ENCODE measurements at places on chromosomes 6 and 20.

DNA sequence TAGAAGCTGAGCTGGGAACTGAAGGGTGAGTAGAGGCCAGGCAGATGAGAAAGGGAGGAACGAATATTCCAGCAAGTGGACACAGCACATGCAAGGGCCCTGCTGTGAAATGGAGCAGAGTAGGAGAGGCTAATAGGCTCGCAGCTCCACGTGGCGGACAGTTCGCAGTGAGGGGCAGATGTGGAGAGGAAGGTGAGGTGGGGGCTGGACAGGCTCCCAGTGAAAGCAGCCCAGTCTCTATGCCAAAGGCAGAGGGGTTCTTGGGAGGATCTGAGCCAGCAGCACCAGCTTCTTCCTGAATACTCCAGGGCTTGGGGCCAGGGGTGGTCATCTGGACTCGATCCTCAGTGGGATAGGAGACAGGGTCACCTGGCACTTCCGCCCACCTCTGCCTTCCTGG is 81.0 kb downstream of the CEBPB start:
- no peak for DNase-seq
- peaks cover 13% of the 10 kb centered on the region for H3K4me1 ChIP-seq
- no peak overlapping the region for H3K4me3 ChIP-seq
- peaks cover 18% of the 10 kb centered on the region for H3K27me3 ChIP-seq
- no peaks in the 10 kb centered on the region for H3K36me3 ChIP-seq

GRCh38 chr6:108052706-108053105 is 21.8 kb downstream of the OSTM1 start:
- no peaks in the 10 kb centered on the region for H3K36me3 ChIP-seq
- no peak overlapping the region for H3K4me3 ChIP-seq
- no peaks in the 10 kb centered on the region for H3K27me3 ChIP-seq
- H3K27ac ChIP-seq, result no peak overlapping the region
- no peak for DNase-seq

DNA sequence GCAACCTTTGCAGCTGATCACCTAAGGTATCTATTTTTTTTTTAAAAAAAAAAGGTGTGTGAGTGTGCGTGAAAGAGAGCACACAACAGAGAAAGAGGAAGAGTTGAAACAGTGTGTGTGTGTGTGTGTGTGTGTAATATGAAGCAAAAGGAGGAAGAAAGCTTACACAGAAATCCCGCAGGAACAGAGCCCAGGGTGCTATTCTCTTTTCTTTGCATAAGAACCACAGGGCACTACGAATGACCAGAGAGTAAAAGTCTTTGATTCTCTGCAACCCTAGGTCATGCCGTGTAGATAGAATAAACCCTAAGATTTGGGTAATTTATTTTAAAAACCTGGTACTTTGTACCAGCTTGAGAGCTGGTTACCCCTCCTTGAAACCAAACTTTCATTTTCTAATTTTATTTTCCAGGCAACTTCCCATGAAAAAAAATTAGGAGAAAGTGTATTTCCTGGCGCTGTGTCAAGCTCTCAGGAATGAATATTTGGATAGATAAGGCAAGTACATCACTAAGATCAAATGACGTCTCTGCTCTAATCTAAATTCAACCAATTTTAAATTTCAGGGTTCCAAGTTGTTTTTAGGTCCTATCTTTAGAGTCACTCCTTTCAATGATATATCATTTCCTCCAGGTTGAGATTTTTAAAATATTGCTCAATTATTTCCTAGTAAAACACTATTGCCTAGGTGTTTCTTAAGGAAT is 47.9 kb upstream of the ID4 start:
- H3K36me3 ChIP-seq, result no peaks in the 10 kb centered on the region
- H3K4me1 ChIP-seq, result no peaks in the 10 kb centered on the region
- H3K4me3 ChIP-seq, result no peak overlapping the region
- DNase-seq, result no peak

DNA sequence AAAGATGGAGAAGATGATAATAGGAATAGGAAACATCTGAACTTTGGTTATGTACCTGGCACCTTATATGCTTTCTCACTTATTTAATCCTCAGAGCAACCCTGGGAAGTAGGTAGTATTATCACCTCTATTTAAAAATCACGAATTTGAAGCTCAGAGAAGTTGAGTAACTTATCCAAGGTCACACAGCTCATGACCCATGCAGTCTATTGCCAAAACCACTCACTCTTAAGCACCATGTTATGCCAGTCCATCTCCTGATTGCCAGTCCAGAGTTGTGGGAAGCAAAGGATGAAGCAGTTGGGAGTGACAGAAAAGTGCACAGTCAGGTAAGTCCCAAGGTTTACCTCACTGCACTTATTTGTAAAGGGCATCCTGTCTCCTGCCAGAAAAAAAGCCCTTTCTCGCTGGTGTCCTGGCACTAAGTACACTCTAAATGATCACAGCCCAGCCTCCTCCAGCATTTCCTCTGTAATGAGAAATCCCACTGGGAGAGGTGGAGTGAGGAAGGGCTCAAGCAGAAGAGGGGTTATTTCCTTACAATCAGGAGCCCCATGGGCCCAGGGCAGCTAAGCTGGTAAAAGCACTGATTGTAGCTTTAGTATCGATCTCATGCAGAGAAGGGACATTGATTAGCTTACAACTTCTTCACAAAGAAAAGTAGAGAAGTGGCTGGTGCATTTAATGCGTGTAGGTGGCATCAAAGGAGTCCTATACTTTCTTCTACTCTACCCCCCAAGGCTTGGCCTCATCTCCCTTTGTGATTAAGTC is 21.3 kb upstream of the SCGN start:
- peaks cover 29% of the 10 kb centered on the region for H3K27me3 ChIP-seq
- no peaks in the 10 kb centered on the region for H3K36me3 ChIP-seq
- H3K4me1 ChIP-seq, result no peaks in the 10 kb centered on the region
- H3K27ac ChIP-seq, result no peak overlapping the region
- no peak for DNase-seq

GRCh38 chr6:89924231-89924630 is 30.0 kb downstream of the GJA10 start:
- H3K4me3 ChIP-seq, result no peak overlapping the region
- DNase-seq, result no peak
- H3K36me3 ChIP-seq, result peaks cover 9% of the 10 kb centered on the region

GRCh38 chr6:33841070-33841469 is 37.3 kb upstream of the MLN start:
- no peaks in the 10 kb centered on the region for H3K36me3 ChIP-seq
- H3K4me1 ChIP-seq, result peaks cover 21% of the 10 kb centered on the region
- DNase-seq, result no peak
- H3K4me3 ChIP-seq, result no peak overlapping the region
- H3K27ac ChIP-seq, result no peak overlapping the region

DNA sequence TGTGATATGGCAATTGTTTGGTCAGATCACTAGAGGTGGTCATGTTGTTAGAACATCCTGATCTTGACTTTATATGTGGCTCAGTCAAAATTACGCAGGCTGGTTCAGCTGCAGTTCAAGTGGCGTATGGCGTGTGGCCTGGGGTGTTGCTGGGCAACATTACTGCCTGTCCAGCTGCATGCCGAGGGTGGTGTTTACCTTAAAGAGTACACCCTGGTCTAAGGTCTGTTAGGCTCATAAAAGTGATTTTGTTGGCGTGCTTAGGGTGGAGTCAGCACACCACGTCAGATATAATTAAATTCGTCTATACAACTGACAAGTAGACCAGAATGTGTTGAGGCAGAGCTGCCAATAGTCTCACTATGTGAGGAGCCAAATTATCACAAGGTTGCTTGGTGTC is 55.6 kb upstream of the NEDD9 start:
- no peak overlapping the region for H3K27ac ChIP-seq
- no peaks in the 10 kb centered on the region for H3K27me3 ChIP-seq
- H3K4me1 ChIP-seq, result peaks cover 17% of the 10 kb centered on the region
- H3K4me3 ChIP-seq, result no peak overlapping the region

DNA sequence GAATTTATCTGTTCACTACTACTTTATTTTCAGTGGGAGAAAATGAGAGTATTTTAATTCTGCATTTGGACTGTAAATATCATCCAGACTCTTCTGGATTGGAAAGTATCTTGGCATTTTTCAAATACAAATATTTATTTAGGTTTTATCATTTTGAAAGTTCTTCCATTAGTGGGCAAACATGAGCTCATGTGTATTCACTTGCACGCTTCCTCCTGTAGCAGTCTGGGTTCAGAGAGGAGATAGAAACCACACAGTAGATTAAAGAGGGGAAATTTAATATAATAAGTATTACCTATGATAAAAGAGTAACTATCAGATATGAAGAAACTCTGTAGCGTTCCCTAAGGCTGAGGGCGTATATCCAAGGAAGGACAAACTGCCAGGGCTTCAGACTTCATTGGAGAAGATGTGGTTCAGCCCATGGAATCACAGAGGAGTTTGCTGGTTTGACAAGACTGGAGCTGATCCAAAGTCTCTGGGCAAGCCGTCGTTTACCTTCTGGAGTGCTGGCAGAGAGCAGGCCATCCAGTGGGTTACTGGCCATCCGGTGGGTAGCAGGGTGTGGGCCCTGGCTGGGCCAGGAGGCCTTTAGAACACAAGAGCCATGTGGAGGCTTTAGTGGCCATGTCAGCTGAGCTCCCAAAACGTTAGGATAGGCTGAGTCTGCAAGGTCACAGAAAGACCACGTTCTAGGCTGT is 44.3 kb downstream of the KCNS1 start:
- H3K36me3 ChIP-seq, result peaks cover 34% of the 10 kb centered on the region
- no peak overlapping the region for H3K4me3 ChIP-seq
- H3K27ac ChIP-seq, result peak overlapping the region; percentile 83
- no peak for DNase-seq
- H3K4me1 ChIP-seq, result peaks cover 72% of the 10 kb centered on the region

DNA sequence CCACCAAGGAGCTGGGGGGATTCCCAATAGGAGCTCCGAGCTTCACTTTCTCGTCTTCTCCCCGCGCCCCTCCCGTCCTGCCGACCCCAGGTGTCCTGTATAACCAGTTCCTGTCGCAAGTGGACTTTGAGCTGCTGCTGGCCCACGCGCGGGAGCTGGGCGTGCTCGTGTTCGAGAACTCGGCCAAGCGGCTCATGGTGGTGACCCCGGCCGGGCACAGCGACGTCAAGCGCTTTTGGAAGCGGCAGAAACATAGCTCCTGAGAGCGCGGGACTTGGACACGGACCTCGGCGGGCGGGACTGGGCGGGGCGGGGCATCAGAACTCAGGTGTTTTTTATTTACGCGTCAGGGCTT is 340 bp upstream of the VARS2 start:
- peak overlapping the region; percentile 95 for H3K4me3 ChIP-seq
- H3K4me1 ChIP-seq, result peaks cover 50% of the 10 kb centered on the region
- H3K27ac ChIP-seq, result no peak overlapping the region
- H3K36me3 ChIP-seq, result peaks cover 17% of the 10 kb centered on the region
- DNase-seq, result no peak

- H3K36me3 ChIP-seq, result peaks cover 8% of the 10 kb centered on the region
- DNase-seq, result no peak
- H3K4me1 ChIP-seq, result no peaks in the 10 kb centered on the region
- H3K27ac ChIP-seq, result no peak overlapping the region
- H3K27me3 ChIP-seq, result no peaks in the 10 kb centered on the region
Observed at GRCh38 chr6:5045416-5045815, 39.7 kb upstream of the PPP1R3G start.

DNA sequence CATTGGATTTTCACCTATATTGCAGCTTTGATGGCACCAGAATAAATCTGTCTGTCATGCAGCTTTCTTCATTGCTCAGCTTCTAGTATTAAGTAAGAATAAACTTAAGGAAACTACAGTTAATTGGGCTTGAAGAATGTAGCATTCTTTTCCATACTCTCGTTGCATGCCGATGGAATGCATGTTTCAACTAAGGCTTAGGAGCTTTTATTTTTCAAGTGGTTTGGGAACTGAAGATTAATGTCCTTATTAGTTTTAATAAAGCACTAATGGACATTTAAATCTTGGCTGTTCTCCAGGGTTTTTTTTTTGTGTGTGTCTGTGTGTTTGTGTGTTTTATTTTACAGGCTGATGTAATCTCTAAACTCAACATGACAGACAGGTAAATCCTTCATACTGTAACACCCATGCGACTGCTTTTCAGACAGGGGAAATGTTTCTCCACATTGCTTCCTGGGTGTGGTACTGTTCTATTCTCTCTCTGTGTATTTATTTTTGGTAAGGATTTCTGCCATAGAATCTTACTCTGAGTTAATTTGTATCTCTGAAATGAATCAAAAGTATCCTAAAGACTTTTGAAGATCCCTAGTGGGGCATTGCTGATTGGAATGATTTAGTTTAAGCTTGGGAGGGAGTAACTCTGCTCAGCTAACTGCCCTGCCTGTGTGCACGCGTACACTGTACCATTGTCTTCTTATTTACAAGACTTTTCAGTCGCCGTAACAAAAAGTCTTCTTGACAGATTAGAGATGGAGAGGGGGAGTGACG is 38.0 kb downstream of the SLC9A8 start:
- peak overlapping the region; percentile 84 for H3K27ac ChIP-seq
- no peaks in the 10 kb centered on the region for H3K27me3 ChIP-seq
- H3K36me3 ChIP-seq, result peaks cover 13% of the 10 kb centered on the region
- H3K4me1 ChIP-seq, result no peaks in the 10 kb centered on the region
- H3K4me3 ChIP-seq, result no peak overlapping the region
- DNase-seq, result no peak
